ENCODE measurements at places on chromosomes 2 and 18. TPM values are rescaled to one million over a fixed set of nuclear protein-coding genes. Genes with fewer than 3 reads are reported as not detected.
A peak's percentile ranks its signal among the peaks of the same experiment; 100 is the strongest.

GRCh38 chr2:232416521-232417470, 10.2 kb downstream of the ALPG start:
- DNase-seq, result peak; percentile 28

GRCh38 chr18:38966841-38967240, 1401.2 kb upstream of the CELF4 start:
- no peak for DNase-seq

Gene KATNAL2
- polyA plus RNA-seq, result 13.4 TPM

DNA sequence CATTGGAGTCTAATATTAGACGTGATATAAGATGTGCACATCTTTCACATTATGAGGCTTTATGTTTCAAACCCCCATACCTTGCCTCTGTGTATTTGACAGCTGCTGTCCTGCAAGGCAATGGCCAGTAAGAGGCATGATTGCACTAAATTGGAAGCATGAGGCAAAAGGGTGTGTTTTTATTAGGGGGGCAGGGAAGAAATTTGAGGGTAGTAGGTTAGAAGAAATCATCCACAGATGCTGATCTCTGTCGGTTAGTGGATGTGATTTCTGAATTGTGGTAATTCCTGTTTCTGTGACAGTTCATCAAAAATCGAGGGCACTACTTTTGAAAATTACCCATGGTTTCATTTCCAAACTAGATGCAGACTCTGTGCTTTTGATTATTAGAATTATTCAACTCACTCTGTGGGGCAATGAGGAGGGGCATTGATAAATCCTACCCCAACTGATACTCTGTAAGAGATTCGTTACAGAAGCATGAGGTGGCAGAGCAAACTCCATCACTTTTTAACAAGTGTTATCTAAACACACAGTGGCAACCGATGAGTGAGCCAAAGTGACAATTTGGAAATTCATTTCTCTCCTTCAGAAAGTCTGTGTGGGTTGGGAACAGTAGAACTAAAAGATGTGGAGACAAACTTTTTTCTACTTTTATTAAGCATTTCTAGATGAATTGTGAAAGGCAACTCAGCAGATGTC, 453.0 kb downstream of the ARHGAP15 start:
- DNase-seq, result no peak

GRCh38 chr2:174617718-174618117, 20.1 kb upstream of the WIPF1 start:
- DNase-seq, result no peak

DNA sequence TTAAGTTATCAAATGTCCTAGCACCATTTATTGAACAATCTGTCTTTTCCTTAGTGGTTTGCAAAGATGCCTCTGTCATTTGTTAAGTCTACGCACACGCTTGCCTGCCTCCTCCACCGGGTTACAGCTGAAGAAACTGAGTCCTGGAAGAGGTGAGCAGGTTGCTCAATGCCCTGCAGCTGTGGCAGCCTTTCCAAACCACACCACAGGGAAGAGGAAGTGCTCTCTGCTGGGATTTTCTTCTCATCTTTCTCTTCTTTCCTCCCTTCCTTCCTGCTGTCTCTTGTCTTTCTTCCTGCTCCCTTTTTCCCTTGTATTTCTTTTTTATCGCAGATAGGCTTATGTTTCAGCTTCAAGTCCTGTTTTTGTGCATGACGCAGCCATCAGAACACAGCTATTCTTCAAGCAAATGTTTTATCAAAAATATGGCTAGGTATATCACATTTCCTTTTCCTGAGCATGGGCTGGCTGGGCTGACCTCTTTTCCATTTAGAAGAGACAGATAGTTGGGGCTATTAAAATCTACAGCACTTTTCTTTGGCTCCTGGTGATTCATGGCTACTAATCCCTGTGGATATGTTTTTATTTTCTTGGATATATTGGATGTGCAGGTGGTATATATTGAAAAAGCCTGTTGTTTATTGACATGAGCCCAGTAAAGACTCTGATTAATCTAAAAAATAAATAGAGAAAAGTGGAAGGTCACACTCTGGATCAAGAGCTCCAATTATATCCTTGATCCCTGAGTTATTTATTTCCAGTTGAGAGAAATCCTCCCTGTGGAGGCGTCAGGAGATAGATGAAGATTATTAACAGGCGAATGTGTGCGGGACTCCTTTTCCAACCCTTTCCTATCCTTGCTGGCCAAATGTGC, 214.6 kb downstream of the TSN start:
- peak; percentile 13 for DNase-seq

- DNase-seq, result no peak
Measured at GRCh38 chr2:189561371-189562038, 19.1 kb downstream of the SLC40A1 start.

Gene ANKRD62
- polyA plus RNA-seq, result not detected

Gene KIAA2012
- polyA plus RNA-seq, result not detected

DNA sequence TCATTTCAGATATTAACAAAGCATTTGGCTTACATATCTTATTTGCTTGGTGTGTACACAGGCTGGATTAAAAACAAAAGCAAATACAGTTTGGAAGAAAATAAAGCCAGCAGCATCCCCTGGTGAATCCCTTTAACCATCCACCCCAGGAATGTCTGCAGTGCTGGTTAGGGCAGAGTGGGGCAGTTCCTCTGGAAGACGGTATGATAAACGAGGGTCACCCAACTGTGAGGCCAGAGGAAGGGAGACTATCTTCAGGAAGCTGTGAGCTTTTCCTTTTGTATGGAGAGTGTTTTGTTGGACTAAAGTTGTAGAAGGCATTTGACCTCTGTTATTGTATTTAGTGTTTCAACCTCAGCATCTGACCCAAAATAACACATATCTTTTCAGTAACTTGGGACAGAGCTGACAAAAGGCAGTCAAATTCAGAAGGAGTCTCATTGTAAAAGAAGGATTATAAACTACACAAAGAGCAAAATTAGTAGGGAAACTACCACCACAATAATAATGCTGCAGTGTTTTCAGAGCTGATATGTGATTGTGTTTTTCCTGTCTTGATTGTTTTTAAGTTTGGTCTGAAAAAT, 159.1 kb downstream of the FMNL2 start:
- DNase-seq, result no peak

Gene ERFE
- 1.6 TPM for polyA plus RNA-seq

GRCh38 chr2:218780851-218781690, 876 bp upstream of the CYP27A1 start:
- peak; percentile 16 for DNase-seq

GRCh38 chr2:207619764-207620203, 5.4 kb downstream of the METTL21A start:
- DNase-seq, result no peak

GRCh38 chr2:239548451-239548871, 147.6 kb upstream of the HDAC4 start:
- no peak for DNase-seq

- DNase-seq, result peak; percentile 6
Measured at GRCh38 chr2:23745726-23746105, 181.2 kb downstream of the ATAD2B start.

Data from kidney (tissue), 22 donors.